ENCODE measurements at places on chromosomes 12 and 14.

DNA sequence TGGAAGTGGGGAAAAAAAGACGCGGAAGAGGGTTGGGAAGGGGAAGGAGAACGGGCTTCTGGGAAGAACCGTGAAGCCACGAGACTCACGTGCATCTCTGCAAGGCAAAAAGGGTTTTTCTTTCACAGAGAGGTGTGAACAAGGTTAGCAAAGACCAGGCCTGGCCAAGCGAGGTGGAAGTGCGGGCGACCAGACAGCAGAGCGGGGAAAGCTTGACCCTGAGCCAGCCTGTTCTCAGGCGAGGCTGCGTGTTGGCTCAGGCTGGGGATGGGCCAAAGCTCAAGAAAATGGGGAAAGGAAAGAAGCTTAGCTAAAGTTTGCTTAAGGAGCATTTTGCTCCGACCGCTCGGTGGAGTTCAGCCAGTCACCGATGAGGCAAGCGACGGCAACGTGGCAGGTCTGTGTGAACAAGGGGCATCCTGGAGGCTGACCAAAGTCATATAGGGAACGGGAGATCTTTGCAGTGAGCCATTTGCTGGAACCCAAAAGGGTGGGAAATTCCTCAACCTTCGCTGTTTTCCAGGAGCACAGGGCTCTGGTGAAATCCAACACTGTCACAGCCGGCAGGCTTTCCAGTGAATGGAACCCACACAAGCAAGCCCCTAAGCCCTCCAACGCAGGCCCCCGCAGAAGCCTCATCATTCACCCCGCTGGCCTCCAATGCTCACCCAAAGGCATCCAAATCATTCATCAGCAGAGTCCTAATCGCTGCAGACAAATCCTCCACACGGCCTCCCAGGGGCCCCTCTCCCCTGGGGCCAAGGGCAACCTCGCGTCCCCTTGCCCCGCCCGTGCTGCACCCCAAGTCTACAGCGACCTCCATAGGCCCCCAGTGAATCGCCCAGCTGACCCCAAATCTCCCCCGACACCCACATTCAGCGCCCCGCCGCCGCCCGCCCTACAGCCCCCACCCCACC lies 754 bp downstream of the ZNF605 start:
- DNase-seq = no peak

- no peak for DNase-seq
Measured at GRCh38 chr14:20400965-20401593, 12.2 kb downstream of the TEP1 start.

- no peak for DNase-seq
Measured at GRCh38 chr14:73878436-73878835, 8.2 kb upstream of the ZNF410 start.

GRCh38 chr12:50859621-50860310 lies 17.0 kb downstream of the TMPRSS12 start:
- no peak for DNase-seq

DNA sequence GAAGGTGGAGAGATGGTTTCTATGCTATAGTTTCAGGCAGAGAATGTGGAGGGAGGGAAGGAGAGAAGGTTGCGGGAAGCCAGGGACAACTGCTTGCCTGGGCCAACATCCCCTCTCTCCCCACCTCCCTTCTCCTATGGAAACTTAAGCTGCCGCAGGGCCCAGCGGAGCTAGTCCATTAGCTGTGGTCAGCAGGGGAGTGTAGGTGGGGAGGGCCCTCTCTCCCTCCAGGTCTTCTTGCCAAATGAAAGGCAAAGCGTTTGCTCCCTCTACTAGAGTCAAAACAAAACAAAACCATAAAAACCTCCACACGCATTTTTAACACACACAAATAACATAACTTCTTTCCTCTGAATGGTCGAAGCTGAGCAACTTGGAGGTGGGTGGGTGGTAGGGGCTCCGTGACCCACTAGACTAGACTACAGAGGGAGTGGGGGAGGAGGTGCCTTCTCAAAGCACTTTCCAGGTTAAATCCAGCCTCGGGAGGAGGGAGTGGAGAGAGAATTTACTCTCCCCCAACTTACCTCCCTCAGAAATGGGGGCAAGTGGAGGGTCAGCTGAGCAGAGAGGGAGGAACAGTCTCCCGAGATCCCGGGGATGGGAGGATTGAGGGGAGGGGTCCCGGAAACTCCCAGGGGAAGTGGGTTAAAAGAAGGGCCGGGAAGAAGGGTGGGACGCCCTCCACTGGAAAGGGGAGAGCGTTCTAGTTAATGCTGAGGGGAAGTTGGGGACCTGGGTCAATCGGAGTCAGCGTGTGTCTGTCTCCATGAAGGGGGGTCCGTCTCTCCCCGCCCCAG lies 4.6 kb upstream of the CACNB3 start:
- DNase-seq = no peak

GRCh38 chr12:203462-204260 lies 10.3 kb downstream of the SLC6A12 start:
- no peak for DNase-seq

GRCh38 chr12:113874999-113875561 lies 91.0 kb downstream of the RBM19 start:
- no peak for DNase-seq

DNA sequence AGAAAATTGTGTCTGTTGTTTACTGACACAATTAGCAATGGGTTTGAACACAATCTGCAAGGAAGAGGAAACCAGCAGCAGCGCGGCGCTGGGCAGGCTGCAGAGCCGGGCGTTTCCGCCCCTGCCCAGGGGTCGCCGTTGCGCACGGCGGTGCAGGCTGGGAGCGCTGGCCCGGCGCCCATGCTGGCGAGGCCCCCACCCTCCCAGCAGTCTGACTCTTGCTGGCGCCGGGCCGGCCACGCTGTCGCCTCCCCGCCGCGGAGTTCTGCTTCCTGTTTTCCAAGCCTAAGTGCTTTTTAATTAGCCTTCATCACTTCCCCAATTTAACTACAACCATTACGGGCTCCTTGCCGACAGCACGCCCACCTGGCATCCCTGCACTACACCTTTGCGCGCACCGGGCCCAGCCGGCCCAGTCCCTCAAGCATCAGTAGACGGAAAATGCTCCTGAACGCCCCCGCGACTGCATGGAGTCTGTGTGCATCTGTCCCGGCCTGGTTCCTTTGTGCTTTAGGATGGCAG lies 212.1 kb downstream of the GXYLT1 start:
- peak; percentile 67 for DNase-seq

DNA sequence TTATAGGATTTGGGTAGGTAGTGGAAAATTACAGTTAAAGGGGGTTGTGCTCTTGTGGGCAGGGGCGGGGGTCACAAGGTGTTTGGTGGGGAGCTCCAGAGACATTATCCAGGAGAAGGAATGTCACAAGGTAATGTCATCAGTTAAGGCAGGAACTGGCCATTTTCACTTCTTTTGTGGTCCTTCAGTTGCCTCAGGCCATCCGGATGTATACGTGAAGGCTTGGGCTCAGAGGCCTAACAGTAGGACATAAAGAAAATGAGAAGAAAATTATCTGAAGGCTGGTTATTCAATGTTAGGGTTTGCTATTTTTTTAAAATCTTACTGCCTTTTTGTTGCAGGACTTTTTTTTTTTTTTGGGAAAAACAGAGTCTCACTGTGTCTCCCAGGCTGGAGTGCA lies 2.5 kb upstream of the PSEN1 start:
- DNase-seq = no peak

All from GDM1 (cell line).